Fibroblast of skin of left biceps (primary cell): ENCODE measurements at places on chromosomes 16 and 17.

- DNase-seq: no peak
Observed at GRCh38 chr16:58384437-58385055, 7.7 kb upstream of the GINS3 start.

DNA sequence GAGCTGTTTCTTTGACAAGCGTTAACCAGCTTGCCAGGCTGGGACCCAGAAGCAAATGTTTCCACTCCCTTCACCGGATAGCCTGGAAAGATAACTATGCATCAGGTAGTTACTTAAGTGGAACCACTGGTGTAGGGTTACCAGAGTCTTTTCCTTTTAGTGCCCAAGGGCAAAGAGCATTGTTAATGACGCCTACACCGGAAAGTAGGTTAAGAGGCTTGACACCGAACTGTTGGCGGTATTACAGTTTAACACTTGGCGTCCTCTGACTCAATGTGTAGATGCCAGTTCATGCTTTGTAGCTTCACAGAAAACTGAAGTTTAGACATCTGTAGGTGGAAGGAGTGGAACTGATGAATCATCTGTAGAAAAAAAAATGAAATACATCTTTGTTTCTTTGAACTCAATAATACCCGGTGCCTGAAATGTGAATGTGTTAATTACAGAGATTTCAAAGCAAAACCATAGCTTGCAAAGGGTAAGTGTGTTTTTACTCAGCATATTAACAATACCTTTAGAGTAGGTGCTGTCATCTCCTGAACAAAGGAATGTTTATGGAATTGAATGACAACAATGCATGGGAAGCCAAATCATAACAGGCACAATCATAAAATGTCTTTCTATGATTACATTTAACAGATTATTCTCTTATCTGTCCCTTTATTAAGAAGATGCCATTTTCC is 426.7 kb upstream of the SALL1 start:
- no peak for DNase-seq

DNA sequence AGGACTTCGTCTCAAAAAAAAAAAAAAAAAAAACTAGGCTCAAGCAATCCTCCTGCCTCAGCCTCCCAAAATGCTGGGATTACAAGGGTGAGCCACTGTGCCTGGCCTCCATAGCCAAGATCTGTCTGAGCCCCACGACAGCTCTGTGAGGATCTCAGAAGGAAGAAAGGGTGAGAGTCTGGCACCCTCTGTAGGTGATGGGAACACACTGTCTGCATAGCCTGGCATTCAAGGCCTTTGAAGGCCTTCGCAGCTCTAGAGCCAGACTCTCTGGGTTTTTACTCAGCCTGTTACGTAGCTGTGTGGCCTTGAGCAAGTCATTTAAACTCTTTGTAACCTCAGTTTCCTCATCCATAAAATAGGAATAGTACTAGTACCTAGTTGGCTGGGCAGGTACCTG is 6.3 kb upstream of the XPO6 start:
- peak; percentile 20 for DNase-seq

GRCh38 chr17:44981221-44981968 is 13.3 kb upstream of the C1QL1 start:
- no peak for DNase-seq

- DNase-seq: no peak
Observed at GRCh38 chr16:49600976-49601375, 227.4 kb downstream of the C16orf78 start.

DNA sequence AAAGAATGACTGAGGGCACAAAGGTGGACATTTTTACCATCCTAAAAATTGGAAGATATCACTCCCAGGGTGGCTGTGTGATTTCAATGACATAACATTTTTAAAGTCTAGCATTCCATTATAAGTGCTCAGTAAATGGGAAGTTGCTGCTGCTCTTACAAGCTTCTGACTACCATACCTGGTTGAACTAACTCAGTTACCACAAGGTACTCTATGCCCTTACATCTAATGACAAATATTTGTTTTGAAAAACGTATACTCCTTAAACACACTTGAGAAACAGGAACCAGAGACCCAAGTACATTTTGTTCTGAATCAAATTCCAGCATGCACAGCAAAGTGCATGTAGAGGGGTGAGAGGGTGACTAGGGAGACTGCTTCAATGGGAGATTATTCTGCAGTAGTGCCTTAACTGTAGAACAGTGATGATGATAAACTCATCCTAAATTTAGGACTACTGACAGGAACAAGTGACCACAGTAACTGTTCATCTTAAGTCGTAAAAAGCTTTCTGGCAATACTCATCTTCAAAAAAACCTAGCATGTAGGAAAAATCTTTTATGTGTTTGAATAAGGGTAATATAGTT is 83.5 kb downstream of the KANSL1 start:
- no peak for DNase-seq

GRCh38 chr17:68514831-68515635 is 2.8 kb downstream of the PRKAR1A start:
- peak; percentile 29 for DNase-seq

DNA sequence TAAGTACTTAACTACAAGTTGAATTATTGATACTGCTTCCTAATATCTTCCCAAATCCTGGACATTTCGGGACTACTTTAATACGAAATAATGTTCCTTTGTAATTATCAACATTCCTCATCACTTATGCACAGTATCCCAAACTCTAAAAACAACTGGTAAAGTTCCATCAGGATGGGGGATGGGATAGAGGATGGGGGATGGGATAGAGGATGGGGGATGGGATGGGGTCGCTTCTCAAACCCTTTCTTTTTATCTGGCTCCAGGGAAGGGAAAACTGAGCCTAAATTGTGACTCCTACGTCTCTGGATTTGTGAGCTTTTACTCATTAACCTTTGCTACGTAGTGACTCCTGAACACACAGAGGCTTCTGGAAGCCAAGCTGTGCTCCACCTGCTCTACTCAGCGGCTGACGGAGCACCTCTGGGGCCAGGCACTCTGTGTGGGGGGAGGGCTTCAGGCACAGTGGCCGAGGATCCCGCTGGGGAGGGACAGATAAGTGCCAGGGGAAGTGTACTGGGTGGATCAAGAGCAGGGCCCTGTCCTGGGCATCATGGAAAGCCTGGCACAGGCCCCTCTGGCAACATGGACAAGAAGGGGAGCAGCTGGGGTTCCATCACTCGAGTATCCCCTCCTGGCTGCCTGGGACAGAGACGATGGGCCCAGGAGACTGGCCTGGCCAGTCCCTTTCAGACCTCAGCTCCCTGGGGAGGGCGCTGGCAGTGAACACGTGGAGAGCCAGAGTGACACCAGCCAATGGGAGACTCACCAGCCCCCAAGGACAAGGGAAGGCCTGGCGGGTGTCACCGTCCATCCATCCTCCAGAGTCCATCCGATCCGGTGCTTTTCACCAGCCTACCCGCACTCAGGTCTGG is 56.2 kb downstream of the PGS1 start:
- DNase-seq: no peak

DNA sequence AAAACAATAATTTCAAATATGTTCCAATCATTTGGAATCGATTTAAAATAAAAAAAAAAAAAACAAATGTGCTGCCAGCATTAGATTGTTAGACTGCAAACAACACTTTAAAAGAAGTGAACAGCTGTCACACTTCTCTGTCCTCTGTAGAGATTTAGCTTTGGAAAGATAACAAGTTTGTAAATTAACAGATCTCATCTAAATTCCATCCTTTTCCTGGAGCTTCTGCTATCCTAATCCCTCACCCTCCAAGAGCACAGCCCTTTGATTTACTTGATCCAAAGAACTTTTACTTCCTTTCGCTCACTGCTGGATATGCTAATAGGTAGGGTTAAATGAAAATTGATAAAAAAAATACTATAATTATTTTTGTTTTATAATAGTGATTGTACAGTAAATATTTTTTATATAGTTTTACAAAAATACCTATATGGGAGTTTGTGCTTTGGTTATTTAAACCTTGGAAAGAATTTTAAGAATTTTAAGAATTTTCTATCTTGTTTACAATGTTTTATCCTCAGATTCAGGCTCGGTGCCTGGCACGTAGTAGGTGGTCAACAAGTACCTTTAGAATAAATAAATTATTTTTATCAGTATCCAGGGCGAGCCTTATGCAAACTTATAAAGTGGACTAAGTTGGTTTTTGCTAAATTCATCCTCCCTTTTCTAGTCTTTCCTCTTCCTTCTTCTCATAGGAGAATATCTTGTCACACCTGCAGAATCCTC is 21.6 kb downstream of the MAP2K6 start:
- no peak for DNase-seq

DNA sequence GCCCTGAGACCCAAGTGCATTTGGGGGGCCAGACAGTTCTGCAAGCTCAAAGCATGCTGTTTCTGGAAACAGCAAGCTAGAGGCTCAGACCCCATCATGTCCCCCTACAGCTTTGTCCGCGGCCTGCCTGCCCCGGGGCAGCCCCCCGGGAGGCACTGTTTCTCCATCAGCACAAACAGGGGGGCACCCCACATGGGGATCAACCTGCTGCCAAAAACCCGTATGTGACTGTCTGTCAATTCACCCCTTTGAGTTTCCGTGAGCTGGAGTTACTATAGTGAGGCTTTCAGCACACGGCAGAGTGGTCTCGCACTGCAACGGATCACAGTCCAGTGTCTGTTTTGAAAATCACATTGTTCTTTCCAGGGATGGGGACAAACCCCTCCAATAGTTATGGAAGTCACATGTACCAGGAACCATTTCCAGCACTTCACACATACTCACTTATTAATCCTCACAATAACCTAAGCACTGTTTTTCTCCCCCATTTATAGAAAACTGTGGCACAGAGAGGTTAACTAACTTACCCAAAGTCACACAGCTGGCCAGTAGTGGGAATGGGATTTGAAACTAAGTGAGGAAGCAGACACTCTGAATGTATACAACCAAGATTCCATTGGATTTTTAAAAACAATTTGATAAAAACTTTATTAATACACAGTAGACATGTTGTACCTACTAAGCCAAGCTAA is 269.0 kb downstream of the C16orf95 start:
- DNase-seq: no peak

- DNase-seq: no peak
Observed at GRCh38 chr17:47955497-47956461, 1.9 kb downstream of the PRR15L start.

GRCh38 chr16:16143931-16144330 is 79.4 kb downstream of the ABCC6 start:
- no peak for DNase-seq

DNA sequence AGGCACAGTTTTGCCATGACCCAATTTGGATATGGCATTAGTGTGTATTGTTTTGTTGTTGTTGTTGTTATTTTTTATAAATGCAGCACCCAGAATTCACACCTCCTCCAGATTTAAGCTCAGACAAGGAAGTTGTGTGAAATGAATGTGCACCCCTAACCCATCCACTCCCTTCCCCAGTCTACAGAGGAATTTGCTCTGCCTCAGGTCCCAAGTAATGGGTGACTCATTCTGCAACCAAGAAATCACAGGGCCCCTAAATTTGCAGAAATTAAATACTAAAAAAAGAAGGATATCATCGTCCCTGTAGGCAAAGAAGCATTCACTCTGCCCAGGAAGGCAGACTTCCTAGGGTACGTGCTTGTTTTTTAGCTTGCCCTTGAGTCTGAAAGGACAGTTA is 62.3 kb downstream of the CLEC16A start:
- DNase-seq: no peak

DNA sequence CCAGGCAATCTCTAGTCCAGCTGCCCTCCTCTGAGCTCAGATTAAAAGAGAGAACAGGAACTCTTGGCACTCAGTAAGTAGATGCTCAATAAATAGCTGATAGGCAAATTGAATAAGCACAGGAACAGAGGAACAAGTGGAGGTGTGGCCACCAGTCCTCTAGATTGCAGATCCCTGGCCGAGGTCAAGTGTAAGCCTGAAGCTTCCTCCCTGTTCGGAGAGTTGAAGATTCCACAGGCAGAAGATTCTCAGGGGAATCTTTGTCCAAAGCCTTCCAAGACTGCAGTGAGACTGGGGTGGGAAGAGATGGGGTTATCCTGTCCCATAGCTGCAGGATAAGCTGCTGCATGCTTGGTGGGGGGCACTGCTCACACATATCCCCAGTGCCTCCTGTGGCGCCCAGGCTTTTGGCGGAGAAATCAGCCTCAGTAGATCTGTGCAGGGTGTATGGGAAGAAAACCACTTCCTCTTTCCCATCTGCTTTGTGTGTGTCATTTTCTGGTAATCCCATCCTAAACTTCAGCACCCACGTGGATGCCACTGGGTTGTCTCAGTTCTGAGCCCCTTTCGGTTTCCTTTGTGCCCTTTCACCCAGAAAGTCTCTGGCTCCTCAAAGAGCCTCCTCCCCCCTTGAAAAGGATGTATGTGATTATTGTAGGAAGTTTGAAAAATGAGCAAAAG is 12.1 kb downstream of the CD300A start:
- DNase-seq: no peak

DNA sequence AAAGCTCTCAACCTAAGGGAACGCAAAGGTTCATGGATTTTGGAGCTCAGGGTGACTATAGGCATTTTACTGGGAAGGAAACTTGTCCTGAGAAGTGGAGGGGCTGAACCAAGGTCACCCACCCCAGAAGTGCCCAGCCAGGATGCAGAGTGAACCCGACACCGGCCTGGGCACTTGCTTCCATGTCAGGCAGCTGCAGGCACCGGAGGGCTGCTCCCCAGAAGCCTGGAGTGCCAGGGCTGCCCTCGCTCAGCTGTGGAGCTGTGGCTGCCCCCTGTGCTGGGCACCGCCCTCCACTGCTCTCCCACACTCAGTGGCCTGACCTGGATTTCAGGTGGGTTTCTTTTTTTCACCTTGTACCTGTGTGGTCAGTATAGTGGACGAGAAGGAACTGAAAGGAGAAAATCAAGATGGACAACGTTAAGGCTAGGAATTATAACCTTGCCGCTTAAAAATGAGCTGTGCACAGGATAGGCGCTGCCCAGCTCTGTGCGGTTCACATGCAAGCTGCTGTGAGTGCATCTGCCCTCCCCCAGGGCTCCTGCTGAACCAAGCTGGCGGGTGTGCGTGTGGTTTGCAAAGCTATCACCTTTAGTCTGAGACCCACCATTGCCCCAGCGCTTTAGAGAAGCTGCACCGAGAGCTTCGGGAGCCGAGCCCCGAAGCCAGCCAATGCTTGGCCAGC is 2.2 kb downstream of the MAPK8IP3 start:
- DNase-seq: no peak

GRCh38 chr17:58184308-58184985 is 8.1 kb upstream of the EPX start:
- DNase-seq: peak; percentile 18

DNA sequence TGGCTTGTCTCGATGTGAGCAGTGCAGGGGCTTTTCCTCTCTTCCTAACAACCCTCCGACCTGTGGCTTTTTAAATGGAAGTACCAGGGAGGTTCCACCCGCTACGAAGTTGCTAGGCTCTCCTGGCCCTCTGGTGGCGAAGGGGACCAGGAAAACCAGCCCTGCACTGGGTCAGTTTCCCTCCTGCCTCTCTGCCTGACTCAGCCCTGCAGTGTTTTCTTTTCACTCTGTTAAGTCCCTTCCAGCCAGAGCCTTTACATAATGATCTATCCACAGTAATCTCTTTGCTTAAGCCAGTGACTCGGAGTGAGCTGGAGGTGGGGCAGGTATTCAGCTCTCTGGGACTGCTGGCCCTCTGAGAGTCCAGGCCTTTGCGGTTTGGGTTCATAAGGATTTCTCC is 331.3 kb upstream of the EEF2KMT start:
- DNase-seq: no peak

GRCh38 chr17:4074831-4075495 is 67.9 kb downstream of the ZZEF1 start:
- no peak for DNase-seq
